ENCODE measurements at places on chromosomes 7 and 10.
A peak's percentile ranks its signal among the peaks of the same experiment; 100 is the strongest.

- no peak for DNase-seq
Measured at GRCh38 chr7:55531536-55531935, 40.8 kb downstream of the VOPP1 start.

GRCh38 chr7:83782628-83783027, 133.7 kb upstream of the SEMA3E start:
- no peak for DNase-seq

DNA sequence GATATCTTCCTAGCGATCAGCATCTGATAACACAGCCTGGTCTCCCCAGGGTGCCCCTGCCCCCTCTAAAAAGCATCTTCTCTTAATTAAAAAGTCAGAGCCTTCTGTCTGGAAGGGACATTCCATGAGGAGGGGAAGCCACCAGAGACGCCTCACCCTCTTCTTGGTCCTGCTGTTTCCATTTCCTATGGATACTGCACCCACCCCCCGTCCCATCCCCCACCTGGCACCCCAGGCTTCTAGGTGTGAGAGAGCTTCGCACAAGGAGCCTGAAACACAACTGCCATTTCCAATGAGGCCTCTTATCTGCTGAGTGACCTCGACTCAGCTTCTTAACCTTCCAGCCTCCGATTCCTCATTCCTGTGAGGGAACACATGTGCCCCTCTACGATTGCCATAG, 51.4 kb downstream of the COL13A1 start:
- DNase-seq = no peak

DNA sequence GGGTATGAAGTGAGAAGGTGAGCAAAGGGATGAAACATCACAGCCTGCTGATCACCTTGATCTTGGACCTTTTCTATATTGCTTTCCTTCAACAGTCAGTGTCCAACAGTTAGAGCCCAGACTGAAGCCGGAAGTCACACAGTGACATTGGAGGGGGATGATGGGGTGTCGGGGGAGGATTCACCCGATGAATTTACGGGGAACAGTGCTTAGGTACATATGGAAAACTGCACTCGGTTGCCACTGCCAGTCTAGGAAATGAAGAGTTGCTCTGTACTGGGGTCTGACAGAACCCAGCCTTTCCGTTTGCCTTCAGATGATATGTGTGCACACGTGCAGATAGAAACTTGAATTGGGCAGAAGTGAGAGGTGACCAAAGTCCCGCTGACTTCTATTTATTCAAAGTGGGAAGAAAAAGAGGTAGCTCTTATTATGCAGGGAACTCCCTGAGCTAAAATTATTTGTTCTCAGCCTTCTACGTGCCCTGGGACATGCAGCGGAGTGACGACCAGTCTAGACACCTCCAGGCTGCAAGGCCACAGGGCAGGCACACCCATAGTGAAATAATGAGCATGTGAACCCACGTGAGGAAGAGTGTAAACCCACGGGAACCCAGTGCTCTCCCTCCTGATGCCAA, 107.2 kb upstream of the INHBA start:
- DNase-seq = no peak

DNA sequence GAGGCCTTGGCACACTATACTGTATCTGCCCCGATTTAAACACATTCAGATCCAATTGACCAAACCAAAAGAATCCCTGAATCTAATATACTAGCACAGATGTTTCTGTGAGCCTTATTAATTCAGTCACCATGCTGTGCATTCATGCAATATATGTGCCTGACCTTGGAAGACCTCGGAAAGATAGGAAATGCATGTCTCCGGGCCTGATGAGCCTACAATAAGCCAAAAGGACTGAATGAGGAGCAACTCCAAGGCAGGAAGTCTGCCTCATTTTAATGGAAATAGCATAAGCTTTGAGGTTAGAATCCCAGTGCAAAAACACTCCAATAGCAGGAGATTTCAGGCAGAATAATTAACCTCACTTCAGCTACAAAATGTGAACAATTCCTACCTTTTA, 316.7 kb downstream of the LRRTM3 start:
- no peak for DNase-seq

DNA sequence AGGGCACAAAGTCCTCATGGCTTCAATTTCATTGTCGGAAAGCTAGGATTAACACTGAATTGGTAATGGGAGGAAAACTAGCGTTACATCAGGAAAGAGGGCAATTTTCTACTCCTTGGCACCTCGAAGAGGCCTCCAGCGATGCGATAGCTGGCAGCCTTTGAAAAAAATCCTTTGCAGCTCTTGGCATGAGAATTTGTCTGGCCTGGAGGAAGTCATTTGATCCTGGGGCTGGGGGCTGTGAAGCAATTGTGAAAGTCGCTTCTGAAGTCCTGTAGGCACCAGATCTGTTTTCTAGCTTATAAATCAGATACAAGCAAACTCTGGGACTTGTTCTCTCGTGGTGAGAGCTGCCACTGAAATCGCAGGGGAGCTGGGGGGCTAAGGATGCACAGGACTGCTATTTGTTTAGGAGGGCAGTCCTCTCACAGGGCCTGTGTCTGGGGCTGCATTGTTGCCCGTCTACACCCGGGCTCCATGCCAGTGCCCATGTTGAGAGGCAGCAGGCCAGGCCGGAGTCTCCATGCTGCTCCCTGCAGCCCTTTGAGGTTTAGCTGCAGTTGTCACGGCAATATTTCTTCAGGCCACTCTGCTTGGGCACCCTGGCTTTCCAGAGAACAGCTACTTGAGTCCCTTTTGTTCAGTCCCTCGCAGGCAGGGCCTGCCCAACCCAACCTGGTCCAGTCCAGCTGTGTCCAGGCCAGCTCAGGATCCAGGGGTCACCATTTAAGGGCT, 206.8 kb upstream of the LYZL1 start:
- no peak for DNase-seq

- peak; percentile 55 for DNase-seq
Measured at GRCh38 chr7:151142686-151143040, 24.8 kb downstream of the GBX1 start.

DNA sequence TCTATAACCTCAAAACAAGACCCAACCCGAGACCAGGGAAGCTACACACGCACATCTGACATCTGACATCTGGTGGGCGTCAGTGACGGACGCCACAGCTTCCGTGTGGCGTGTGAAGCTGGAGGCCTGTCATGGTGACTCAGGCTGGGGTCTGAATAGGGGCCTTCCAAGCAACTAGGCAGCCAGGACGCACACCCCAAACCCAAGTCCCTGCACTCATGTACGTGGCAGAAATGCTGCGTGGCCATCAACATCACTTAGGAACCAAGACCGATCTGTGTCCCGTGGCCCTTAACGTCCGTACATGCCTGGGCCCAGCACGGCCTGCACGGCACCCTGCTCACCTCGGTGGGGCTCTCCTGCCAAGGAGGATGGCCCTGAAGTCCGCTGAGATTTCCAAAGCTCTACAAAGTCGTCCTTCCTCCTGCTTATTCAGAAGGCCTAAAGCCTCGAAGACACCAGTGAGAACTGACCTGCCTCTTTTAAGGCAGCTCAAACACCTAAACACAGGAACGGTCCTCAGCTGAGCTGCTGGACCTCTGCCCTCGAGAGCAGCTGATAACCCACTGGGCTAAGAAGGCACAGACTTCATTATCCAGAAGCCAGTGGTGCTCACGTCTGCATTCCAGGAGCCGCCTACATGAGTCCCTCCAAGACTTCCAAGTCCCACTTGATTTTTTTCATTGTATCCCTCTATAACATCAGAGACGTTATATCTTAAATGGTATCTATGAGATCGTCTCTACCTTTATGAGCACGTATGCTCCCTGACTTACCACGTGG, 82.5 kb downstream of the DIP2C start:
- DNase-seq = no peak

DNA sequence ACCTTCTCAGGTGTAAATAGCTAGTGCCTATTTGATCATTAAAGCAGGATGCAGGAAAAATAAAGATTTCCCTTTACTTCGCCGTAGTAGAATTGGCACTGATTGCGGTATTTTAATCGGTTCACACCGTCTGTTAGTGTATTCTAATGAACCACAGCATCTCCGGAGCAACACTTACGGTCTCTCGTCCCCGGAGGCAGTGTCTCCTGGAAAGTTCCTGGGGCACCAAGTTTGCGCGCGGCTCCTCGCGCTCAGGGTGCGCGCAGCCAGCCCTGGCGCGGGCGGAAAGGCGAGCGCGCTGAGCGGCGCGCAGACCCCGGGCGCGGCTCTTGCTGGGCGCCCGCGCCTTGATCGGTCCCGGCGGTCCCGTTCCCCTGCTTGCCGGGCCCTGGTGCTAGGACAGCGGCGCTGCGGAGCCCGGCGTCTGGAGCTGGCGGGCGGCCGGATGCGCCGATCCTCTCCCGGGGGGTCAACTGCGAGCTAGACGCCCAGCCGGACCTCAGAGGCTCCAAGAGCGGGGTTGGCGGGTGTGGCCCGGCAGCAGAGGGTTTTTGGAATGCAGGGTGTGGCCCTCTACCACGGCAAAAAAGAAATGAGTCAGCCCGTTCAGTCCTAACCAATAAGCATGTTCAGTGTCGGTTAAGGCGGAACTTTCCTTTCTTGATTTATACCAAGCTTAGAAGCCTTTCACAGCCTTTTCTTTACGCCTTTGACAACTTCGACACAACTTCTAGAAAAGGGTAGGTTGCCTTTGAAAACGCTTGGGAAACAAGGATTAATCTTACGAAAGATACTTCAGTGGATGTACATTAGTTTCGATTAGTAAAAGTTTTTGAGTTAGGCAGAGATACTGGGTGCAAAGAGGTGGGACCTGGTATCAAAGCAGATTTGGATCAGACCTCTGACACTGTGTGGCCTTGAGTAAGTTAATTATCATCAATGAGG, 166.8 kb upstream of the ASAH2 start:
- DNase-seq = peak; percentile 9

DNA sequence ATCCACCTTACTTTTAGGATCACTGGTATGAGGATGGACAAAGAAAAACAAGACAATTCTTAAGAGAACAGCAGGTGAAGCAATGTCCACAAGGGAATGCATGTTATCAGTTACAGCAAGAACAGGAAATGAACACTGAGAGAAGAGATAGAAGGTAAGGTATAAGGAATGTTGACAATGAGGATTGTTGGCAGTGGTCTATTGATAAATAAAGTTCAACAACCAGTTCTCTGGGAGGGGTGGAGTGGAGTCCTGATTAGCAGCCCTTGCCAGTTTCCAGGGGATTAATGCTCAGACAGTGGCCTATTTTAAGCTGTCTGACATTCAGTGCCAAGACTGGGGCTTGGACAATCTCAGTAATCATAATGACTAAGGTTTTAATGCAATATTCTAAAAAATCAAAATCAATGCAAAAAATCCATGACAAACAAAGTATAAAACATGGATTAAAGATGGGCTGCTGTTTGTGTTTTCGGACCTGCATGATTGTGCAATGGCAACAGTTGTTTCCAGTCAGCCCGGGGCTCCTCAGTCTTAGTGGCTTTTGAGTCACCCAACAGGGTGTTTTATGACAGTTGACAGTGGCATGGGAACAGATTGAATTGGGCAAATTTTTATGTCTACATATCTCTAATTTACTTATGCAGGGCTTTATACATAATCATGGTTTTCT, 13.8 kb upstream of the AKR1B1 start:
- DNase-seq = no peak

- no peak for DNase-seq
Measured at GRCh38 chr7:64078699-64078994, 33.4 kb downstream of the ZNF727 start.

DNA sequence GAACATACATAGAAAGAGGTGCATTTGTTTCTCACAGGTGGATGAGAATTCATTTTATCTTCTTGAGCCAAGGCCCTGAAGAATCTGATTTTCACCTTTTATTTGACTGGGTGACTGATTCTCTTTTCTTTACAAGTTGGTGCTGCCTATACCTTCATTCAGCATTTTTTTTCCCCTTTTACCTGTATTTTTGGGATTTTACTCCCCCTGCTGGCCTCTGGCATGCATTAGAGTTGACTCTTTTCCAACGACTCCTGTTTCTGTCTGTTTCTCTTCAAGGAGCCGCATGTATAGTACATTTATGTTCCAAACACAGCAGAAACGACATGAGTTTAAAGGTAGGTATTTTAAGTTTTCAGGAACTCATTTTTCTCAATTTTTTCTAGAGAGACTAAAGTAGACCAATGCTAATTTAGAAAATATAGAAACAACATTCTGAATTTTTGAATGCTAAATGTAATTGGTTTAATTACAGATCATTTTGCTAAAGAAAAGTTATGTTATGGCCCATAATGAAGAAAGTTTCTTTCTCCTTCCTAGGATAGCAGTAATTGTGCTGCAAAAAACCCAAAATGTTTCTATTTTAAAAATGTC, 149.8 kb upstream of the HDAC9 start:
- DNase-seq = peak; percentile 75

DNA sequence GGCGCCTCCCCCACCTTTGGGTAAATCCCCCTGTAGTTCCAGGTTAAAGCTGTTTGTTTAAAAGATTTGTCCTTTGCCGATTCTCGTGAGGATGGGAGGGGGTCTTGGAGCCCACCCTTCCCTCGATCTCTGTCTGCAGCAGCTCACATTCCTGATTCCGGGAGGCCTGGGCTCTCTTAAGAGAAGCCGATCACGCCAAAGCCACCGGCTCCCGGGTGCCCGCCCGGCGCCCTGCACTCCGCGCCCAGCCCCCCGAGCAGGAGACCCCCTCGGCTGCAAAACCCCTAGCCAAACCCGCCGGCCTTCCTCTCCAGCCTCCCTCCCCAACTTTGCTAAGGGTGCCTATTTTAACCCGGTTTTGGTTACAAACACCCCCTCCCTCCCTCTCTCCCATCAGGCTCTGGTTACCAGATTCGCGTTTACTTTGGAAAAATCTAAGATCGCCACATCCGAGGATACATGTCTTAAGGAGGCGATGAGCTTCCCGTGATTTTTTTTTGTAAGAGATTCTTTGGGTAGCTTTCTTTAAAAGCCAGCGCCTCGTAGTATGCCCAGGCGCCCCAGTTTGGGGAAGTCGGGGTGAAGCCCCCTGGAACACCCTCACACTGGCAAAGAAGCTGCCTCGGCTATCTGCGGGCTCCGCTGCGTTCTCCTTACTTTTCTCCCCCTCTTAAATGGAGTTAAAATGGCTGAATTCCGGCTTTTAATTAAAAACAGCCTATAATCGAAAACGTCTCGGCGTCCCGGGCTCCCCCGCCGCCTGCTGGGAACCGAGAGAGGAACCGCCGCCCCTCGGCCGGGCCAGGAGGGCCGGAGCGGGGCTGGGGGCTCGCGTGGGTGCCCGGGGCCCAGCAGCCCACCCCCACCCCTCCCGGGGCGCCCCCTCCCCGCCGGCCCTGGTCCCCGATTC, 983 bp downstream of the TNRC18 start:
- peak; percentile 46 for DNase-seq

DNA sequence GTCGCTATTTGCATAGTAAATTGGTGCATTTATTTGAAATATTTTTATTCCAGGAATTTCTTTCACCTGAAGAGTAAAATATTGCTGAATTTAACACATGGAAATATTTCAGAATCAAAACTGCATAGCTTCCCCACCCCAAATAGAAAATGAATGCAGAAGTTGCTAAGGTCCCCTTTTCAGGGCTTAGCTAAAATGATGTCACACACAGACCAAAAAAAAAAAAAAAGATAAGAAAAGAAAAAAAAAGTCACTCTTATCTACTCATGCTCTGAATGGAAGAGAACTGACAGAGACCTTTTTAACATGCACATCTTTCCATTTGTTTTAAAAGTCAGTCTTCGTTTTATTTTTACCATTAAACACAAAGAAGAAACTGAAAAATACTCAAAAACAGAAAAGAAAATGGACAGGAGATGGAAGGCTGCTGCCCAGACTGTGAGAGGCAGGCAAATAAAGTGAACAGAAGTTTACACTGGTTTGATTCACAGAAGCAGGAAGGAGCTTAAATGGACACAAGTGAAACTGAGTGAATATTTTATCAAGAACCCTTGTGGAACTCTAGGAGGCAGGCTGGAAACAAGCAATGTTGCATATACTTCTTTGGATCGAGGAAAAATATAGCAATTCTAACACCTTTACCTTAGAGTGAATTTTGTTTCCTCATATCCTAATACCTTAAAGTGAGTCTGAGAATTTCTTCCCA, 32.0 kb downstream of the PSMC2 start:
- DNase-seq = no peak

- no peak for DNase-seq
Measured at GRCh38 chr10:90373911-90374310, 483.9 kb downstream of the HTR7 start.

All from NCI-H2171 treated with DMSO at 0.1 percent for 48 hours (cell line).